Small intestine (tissue), 16 donors: ENCODE measurements at places on chromosomes 16 and 17.

- DNase-seq: no peak
Measured at GRCh38 chr16:70437582-70438557, 1.0 kb downstream of the ST3GAL2 start.

- no peak for DNase-seq
Measured at GRCh38 chr16:85431431-85432124, 181.5 kb upstream of the GSE1 start.

- DNase-seq: no peak
Measured at GRCh38 chr17:75397217-75397616, 8.3 kb downstream of the GRB2 start.

DNA sequence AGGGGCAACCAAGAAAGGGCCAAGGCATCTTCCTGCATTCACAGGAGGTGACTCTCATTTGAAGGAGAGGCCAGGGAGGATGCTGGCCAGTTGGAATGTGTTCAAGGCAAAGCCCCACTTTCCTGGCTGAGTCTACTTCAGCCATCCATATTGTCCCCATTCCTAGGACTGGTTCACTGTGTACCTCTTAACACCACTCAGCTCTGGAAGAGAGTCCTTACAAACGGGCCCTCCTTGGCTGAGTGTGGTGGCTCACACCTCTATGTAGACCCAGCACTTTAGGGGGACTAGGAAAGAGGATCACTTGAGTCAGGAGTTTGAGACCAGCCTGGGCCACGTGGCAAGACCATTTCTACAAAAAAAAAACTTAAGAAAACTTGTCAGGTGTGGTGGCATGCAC is 28.1 kb upstream of the CFAP20 start:
- no peak for DNase-seq

DNA sequence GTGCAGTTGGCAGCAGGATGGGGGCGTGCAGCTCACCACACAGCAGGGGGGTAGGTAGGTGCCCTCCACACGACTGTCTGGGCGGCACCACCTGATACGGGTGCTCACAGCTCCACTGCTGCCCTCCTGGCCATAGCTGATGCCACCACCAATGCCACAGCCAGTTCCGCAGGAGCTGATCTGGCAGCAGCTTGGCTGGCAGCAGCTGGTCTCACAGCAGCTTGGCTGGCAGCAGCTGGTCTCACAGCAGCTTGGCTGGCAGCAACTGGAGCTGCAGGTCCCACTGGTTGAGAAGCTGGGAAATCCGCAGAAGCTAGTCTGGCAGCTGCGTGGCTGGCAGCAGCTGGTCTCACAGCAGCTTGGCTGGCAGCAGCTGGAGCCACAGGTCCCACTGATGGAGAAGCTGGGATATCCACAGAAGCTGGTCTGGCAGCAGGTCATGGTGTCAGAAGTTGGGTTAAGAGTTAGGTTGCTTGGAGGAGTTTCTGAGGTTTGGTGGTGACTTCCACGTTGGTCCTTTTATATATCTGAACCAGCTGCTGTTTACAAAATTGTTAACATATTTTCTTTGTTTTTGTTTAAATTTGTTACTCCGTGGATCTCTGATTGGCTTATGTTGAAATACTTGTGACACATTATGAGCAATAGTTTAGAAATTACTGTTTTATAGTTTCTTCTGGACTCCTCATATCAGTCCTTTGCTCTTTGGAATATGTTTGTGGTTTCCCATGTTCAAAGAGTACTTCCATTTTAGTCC is at the start of gene KRTAP1-5:
Gene KRTAP1-5 (minus strand): TSS at position 494 of the 757 bp plus-strand sequence. CDS start 53 bp downstream, at position 441.
- no peak for DNase-seq

DNA sequence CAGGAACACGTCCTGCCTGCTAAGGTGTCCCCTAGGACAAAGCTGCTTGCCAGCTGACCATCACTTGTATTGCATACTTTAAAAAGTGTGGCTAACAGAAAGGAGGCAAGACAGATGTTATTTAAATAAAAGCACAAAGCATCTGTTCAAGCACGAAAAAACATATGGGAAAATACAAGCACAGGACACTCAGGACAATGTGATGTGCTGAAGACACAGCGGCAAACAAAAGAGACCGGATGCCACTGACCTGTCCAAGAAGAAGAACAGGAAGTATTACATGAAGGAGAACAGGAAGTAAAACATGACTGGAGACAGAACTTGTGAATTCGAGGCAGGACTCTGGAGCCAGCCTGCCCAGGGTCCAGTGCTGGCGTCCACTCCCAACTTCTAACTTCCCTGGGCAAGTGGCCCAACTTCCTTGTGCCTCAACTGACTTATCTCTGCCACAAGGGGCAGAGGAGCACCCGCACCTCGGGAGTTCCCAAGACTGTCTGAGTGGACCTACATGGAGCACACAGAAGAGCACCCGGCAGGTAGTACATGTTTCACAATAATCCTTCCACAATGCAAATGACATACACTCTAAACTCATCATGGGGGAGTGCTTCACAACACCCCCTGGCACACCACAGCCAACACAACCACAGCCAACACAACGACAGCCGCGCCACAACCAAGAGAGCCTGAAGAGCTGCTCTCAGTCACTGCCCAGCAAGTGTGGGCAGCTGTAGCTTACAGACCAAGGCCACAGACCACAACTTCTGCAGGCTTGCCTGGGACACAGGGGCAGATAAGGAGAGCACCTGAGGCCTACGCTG is 36.6 kb downstream of the ANKRD11 start:
- peak; percentile 16 for DNase-seq

DNA sequence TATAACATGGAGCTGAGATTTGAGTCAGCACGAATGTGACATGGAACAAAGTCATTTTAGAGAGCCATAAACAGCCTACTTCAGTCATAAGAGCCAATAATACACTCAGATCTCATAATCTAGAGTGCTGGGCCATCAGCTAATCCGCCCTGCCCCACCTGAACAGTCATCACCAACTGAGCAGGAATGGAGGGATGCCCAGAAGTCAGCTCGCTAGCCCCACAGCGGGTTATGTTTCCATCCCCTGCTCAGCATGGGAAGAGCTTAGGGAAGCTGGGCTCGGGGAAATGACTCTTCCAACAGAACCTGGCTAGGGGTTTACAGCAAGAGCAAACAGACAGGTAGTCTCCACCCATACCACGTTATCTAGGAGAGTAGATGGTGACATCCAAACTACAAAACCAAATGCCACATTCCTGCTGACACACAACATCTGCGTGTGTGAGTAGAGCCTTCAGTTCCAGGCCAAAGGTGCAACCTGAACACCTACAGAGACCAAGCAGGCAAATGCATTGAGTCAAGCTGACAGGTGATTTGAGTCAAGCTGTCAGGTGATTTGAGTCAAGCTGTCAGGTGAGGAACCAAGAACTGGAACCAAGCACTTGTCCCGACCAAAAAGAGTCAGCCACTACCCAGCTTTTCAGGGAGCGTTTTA is 2.0 kb downstream of the TMEM11 start:
- peak; percentile 69 for DNase-seq

- DNase-seq: no peak
Measured at GRCh38 chr16:30094541-30095165, 1.4 kb downstream of the YPEL3 start.

GRCh38 chr16:31873556-31874365 is at the start of gene ZNF267:
TSS of gene ZNF267 (plus strand) at chr16:31873807. CDS start at chr16:31873967, 160 bp downstream.
- peak; percentile 92 for DNase-seq
